ENCODE measurements at places on chromosomes 6 and 20.
A peak's percentile ranks its signal among the peaks of the same experiment; 100 is the strongest.

DNA sequence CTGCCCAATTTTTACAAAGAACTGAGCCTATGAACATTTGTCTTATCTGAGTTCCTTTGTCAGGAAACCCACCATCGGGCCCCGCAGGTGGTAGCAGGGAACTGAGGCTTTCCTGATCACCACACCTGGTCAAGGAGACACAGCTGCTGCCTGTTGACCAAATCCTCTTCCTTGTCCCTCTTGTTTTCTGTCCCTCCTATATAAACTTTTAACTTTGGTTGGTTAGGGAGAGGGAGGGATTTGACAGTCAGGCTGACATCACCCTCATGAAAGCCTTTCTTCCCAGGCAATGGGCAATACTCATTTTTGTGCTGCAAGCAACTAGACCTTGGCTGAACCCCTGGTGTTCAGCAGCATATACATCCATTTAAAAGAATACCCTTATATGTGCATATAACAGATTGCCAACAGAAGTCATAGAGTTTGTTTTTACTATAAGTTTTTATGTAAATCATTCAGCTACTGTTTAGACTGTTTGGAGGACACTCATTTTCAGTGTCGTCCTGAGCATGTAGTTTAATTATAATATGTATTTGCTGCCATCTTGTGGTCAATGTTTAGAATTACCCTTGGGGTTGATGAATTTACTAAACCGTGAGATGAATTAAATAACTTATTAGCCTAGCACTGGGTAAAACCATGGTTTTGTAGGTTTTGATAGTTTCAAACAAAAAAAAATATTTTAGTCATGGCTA lies 17.0 kb downstream of the CRISP1 start:
- DNase-seq: peak; percentile 8

- DNase-seq: no peak
These were observed 44.0 kb upstream of the DDR1 start for GRCh38 chr6:30840084-30840934.

DNA sequence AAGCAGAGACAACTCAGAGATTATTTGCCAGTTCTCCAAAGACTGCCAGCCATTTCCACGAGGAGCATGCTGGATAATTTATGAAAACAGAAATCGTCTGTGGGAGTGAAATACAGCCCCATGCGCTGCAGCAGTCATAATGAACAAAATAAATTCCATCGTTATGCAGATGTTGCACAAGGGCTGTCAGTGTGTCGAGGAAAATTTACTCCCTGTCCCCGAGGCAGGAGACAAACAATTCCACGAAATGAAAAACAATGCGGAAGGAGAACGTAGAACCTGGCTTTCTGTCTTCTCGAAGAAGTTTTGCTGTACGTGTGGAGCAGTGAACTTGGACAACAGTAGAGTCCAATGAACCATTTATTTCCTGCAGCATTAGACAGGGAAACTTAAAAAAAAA lies 399.4 kb downstream of the CD83 start:
- DNase-seq: no peak

DNA sequence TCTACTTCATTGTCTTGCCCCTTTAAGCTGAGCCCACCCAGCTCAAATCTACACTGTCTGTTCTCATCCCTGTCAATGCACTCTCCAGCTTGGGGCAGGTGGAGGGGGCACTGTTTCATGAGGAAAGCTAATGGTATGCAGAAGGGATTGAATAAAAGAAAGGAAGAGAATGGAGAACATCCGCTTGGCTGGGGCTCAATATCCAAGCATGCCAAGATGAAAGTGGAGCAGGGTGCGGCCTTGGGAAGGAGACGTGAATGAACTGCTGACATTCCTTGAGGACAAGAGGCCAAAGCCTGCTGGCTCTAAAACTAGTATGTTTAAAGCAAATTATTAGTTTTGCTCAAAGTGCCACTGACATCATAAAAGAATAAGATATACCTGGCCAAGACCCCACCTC lies 24.2 kb downstream of the AKAP12 start:
- no peak for DNase-seq

DNA sequence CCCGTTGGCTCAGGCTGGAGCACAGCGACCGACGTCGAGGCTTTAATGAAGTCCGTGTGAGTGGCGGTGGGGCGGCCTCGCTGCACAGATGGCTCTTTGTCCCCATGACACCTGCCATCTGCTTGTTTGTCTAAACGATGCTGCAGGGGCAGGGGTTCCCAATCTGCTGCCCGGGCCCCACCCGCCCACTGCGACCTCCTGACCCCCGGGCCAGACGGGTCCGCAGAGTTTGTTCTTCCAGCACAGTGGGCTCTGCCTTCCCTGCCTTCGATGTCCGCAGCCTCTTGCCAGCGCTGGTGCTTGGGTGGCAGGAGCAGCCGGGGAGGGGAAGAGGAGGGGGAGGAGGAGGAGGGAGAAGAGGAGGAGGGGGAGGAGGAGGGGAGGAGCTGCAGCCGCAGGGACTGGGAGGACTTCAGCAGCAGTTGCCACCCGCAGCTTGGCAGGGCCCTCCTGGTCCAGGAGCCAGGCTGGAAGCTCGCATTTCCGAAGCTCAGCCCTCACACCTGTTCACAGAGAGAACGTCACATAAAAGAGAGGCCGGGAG lies 210.0 kb downstream of the DLL1 start:
- DNase-seq: no peak

GRCh38 chr20:31691646-31692275 lies 30.9 kb downstream of the BCL2L1 start:
- DNase-seq: no peak

GRCh38 chr20:12535770-12536169 lies 473.0 kb upstream of the SPTLC3 start:
- no peak for DNase-seq

GRCh38 chr6:8435845-8436168 lies 462 bp upstream of the SLC35B3 start:
- DNase-seq: no peak

DNA sequence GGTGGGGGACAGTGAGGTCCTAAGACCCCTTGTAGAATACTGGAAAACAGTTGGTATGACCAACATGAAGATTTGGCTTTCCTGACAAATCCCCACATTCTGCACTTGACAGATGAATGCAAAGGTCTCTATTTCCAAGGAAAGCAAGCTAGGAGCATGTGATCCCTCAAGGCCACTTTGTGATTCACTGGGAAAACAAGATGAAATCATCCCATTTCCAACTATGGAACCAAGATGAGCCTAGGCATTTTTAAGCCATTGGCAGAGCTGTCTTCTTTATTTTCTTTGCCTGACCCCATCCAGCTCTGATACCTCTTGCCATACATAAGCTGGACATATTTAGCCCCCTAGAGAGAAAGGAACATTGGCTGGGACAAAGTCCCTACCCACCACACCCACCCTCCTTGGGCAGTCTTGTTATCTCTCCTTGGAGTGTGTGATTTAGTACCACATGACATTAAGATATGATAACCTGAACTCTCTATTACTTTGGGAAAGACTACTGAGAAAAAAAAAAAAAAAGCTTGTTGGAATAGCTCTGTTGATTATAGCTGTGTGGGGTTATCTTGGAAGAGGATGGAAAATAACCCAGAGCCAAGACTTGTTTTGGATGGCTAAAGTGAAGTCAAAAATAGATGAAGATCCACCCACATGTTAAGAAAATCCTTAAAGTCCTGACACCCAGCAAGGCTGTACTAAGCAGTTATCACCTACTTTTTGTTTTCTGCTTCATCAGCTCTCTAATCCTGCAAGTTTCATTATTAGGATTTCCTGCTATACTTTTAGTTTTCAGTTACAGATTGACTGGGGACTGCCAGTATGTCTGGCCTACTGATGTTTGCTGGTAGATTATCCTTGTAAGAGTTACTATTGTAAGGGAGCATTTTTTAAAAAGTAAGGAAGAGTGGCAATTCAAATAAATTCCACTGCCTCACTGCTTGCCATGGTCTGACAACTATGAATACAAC lies 90.1 kb upstream of the PREP start:
- peak; percentile 49 for DNase-seq

GRCh38 chr6:40788661-40789655 lies 201.8 kb upstream of the LRFN2 start:
- DNase-seq: peak; percentile 50

GRCh38 chr6:68013780-68014515 lies 621.1 kb upstream of the ADGRB3 start:
- DNase-seq: no peak

- no peak for DNase-seq
These were observed 67.3 kb downstream of the ANKRD60 start for GRCh38 chr20:58161192-58161591.

DNA sequence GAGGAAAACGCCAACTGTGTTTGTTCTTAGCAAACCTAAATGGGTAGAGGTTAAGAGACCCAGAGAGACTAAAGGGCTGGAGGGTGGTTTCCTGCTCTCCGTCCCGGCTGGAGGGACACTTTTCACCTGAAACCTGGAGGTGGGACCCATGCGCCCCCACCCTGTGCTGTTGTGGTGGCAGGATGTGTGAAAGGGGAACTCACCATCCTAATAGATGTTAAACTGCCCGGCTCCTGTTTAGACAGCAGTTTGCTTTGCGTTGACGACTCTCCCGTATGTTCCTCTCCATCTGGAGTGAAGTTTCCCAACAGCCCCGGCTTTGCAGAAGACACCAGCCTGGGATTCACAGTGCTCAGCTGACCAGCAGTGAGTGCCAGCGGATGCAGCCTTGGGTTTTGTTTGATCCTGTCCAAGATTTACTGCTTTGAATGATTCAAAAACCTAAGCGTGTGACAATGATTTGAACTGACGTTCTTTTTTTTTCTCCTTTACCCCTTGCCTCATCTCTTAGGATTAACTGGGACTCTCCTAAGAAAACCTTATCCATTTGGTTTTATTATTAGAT lies 66.0 kb downstream of the CDH4 start:
- DNase-seq: no peak

GRCh38 chr20:36145877-36146707 lies 8.4 kb upstream of the EPB41L1 start:
- DNase-seq: peak; percentile 44

DNA sequence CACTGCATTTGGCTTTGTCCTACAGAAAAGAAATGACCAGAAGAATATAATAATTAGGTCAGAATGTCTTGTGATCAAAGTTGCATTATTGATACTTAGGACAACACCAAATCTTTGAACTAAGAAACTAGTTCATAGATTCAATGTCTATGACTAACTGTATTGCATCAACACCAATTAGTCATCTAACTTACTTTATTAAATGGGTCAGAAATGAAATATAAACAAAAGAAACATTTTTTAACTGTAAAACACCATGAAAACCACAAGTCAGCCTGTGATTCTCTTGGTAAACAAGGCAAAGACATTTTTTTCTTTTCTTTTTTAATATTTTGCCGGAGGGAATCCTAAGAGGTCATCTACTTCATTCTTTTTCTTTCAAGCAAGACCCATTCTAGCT lies 114.1 kb upstream of the HDDC2 start:
- peak; percentile 70 for DNase-seq

- DNase-seq: no peak
These were observed 31.4 kb downstream of the TMEM181 start for GRCh38 chr6:158591134-158591809.

GRCh38 chr6:35310265-35310831 lies 12.7 kb downstream of the DEF6 start:
- DNase-seq: no peak

GRCh38 chr6:35445691-35446090 lies 6.4 kb upstream of the FANCE start:
- no peak for DNase-seq

- no peak for DNase-seq
These were observed 107.9 kb downstream of the GPX5 start for GRCh38 chr6:28633445-28634215.

DNA sequence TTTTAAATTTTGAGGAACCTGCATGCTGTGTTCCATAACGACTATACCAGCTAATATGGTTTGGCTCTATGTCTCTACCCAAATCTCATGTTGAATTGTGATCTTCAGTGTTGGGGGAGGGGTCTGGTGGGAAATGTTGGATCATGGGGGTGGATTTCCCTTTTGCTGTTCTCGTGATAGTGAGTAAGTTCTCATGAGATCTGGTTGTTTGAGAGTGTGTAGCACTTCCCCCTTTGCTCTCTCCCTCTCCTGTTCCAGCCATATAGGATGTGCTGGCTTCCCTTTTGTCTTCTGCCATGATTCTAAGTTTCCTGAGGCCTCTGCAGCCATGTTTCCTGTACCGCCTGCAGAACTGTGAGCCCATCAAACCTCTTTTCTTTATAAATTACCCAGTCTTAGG lies 61.8 kb upstream of the NEDD9 start:
- DNase-seq: no peak

DNA sequence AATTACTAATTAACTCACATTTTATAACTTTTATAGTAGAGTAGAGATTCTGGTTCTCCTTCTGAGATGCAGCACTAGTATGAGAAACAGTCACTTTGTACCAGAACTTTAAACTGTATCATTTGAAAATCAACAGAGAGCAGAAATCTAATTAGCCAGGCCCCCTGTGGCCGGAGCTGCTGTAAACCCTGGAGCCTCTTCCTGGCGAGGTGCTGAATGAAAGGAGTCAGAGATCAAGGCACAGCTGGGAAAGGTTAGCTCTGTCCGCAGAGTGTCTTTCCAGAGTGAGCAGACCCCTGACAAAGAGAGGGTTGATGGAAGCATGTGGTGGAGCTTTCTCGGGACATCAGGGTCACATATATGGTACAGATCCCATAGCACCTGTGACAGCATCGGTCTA lies 703.8 kb downstream of the RFPL4B start:
- DNase-seq: no peak

DNA sequence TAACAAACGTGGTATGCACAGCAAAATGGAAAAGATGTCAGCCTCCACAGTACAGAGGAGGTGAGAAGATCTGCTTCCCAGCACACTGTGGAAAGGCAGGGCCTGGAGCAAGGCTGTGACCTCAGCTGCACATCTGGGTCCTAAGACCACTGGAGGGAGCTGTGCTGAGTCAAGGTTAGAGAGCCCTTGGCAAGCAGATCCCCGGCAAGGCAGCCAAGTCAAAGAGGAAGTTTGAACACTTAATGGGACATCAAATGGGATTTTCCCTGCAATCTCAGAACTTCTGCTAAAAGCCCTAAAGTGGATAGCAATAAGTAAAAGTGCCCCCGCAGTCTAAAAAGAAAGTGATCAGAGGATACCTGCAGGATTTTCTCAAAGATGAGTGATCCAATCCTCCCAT lies 39.5 kb downstream of the UNC5CL start:
- DNase-seq: peak; percentile 30

DNA sequence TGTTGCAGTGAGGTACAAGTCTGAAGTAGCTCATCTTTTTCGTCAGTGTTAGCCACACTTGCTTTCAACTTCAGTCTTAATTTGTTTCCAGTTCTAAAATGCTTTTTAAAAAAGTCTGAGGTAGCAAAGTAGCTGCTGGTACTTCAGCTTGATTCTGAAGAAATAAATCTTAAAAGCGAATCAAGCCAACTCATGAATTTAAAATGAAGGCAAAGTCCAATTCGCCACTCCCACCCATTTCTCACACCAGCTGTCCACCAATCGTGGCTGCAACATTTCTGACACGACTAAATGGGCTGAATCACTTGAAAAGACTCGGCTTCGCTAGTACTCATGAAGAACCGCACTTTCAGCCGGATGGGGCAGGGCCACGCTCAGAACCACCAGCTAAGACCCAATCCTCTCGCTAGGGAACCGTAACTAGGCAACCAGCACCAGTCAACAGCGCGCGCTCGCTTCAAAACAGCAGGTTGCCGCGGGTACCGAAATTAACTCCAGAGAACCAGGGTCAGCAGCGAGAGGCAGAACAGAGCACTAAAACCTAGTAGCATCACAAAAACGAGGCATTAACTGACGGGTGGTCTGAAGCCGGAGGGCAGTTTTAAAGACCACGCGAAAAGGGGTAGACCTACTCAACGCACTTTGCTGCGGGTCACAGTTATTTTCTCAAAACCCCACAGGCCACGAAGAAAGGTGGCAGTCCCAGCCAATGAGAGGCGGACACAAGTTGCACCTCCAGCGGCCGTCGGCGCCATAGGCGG lies 900 bp downstream of the BCLAF1 start:
- peak; percentile 99 for DNase-seq

Measured in stromal cell of bone marrow (primary cell).